ENCODE measurements at places on chromosomes 16 and 17. TPM values are rescaled to one million over a fixed set of nuclear protein-coding genes. Genes with fewer than 3 reads are reported as not detected.

Gene ATP2A1
- 0.42 TPM for total RNA-seq

Gene NKD1
- 30.2 TPM for total RNA-seq

DNA sequence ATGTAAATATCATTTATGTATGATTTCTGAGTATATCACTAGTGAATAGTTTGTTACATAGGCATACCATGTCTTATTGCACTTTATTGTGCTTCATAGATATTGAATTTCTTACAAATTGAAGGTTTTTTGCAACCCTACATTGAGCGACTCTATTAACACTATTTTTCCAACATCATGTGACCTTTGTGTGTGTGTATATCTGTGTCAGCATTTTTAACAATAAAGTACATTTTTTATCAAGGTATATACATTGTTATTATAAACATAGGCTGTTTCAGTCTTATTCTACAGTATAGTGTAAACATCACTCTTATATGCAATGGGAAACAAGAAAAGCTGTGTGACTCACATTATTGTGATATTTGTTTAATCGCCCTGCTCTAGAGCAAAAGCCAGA is 1944.9 kb downstream of the TP53TG3F start:
- H3K27me3 ChIP-seq, result no peaks in the 10 kb centered on the region
- H3K36me3 ChIP-seq, result no peaks in the 10 kb centered on the region
- H3K4me3 ChIP-seq, result no peak overlapping the region
- no peak for DNase-seq
- no peaks in the 10 kb centered on the region for H3K4me1 ChIP-seq

Gene TP53TG3D
- total RNA-seq, result not detected

Gene ICAM2
- total RNA-seq, result 41.6 TPM

DNA sequence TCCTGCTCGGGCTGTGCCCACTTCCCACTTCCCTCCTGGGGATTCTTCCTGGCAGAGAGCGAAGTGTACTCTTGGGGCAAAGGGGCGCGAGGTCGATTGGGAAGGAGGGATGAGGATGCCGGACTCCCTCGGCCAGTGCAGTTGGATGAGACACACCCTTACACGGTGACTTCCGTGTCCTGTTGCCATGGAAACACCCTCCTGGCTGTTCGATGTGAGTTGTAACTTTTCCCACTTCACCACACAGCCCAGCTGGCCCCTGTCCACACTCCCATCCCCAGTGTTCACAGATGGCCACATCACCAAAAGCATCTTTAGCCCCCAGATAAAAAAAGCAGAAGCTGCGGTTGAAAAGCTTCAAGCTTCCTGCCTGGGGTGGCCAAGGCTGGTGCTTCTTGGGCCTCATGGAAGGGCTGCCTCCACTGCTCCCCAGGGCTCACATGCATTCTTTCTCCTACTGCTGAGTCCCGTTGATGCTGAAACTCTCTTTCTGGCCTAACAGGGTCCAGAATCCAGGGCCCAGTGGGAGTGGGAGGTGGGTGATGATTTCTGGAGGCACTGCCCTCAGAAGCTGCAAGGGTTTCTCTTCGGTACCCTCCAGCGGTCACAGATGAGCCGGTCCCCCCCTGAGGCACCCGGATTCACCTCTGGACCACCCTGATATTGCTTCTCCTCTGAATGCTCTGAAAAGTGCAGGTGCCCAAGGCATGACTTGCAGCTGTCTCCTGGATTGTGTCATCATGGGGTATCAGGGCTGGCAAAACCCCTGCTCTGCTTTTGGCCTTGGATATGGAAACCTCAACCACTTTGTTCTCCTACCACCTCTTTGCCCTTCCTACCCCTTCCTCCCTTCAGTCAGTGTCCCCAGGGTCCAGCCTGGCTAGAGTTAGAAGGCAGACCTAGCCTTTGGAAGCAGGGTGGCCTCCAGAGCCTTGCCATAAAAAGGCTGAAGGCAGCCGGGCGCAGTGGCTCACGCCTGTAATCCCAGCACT is 2.2 kb upstream of the TRAF4 start:
- H3K4me1 ChIP-seq, result peaks cover 37% of the 10 kb centered on the region
- no peak for DNase-seq
- H3K4me3 ChIP-seq, result no peak overlapping the region
- no peaks in the 10 kb centered on the region for H3K36me3 ChIP-seq
- no peak overlapping the region for H3K27ac ChIP-seq

DNA sequence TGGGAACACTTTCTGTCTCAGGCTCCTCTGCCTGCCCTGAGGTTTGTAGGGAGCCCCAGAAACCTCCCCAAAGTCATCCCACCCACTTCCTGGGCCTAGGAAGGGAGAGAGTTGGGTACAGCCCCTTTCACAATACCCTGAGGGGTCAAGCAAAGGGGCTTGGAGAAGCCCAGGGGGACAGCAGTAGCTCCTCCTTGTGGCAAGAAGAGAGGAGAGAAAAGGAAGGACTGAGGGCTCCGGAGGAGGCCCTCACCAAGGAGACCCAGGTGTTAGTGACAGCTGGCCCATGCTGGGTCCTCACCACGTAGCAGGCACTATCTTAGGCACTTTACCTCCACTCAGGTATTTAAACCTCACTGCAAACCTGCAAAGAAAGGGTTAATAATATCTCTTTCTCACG is 112.8 kb downstream of the IRX5 start:
- no peaks in the 10 kb centered on the region for H3K4me1 ChIP-seq
- no peaks in the 10 kb centered on the region for H3K36me3 ChIP-seq
- no peak overlapping the region for H3K27ac ChIP-seq
- H3K27me3 ChIP-seq, result no peaks in the 10 kb centered on the region

DNA sequence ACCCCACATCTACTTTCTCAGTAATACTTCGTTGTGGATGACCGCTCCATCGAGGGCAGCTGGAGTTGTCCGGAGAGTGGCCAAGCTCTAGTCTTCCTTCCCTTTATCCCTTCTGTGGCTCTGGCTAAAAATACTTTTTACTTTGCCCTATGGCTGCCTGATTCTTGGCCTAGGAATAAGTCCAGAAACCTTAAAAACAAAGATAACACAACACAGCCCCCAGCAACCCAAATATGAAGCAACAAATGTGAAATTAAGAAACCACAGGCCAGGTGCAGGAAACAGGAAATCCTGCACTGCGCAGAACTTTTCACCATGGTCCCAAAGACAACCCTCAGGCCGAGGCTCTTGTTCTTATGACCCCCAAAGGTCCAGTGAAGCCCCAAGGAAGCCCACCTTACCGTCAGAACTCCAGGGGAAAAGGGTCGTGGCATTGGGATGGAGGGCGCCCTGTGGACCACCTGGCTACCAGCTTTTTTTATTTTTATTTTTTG is 26.0 kb downstream of the TK2 start:
- peak overlapping the region; percentile 14 for H3K27ac ChIP-seq
- H3K36me3 ChIP-seq, result peaks cover 29% of the 10 kb centered on the region
- no peak for DNase-seq
- no peak overlapping the region for H3K4me3 ChIP-seq

All from thoracic aorta (tissue), 2 donors.